ENCODE measurements at places on chromosomes 1 and 21.

DNA sequence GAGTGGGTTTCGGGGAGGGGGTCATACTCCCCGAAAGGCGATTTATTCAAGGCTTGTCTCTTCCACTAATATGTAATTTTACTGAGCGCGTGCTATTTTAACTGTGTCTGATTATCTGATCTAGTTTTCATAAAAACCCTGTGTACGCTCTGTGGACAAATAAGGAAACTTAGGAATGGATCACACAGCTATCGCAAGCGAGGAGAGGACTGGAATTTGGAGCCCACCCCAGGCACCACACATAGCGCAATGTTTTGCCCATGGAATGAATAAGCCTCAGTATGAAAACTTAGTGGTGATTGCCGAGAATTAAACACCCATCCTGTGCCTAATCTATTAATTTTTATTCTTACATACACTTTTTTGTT is 9.8 kb upstream of the RAB42 start:
- DNase-seq = no peak

- DNase-seq = no peak
These were observed 210.2 kb downstream of the GREM2 start for GRCh38 chr1:240401731-240402130.

DNA sequence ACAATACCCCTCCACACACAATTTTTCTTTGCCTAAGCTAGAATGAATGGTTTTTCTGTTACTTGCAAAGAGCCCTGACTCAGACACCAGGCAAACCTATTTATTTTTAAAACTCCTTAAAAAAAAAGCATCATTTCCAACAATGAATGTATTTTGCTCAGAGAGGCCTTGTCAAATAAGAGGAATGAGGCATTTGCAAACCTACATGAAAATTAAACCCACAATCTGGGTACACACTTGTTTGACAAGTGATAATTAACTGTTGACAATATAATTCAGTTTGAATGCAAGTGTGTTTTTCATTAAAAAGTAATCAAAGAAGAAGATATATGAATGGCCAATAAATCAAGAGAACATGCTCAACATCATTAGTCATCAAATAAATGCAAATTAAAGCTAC is 339.5 kb downstream of the PTPRU start:
- no peak for DNase-seq

GRCh38 chr1:43039228-43040055 is 80.8 kb upstream of the SLC2A1 start:
- no peak for DNase-seq

- no peak for DNase-seq
These were observed 37.4 kb downstream of the NIPAL3 start for GRCh38 chr1:24452922-24453485.

DNA sequence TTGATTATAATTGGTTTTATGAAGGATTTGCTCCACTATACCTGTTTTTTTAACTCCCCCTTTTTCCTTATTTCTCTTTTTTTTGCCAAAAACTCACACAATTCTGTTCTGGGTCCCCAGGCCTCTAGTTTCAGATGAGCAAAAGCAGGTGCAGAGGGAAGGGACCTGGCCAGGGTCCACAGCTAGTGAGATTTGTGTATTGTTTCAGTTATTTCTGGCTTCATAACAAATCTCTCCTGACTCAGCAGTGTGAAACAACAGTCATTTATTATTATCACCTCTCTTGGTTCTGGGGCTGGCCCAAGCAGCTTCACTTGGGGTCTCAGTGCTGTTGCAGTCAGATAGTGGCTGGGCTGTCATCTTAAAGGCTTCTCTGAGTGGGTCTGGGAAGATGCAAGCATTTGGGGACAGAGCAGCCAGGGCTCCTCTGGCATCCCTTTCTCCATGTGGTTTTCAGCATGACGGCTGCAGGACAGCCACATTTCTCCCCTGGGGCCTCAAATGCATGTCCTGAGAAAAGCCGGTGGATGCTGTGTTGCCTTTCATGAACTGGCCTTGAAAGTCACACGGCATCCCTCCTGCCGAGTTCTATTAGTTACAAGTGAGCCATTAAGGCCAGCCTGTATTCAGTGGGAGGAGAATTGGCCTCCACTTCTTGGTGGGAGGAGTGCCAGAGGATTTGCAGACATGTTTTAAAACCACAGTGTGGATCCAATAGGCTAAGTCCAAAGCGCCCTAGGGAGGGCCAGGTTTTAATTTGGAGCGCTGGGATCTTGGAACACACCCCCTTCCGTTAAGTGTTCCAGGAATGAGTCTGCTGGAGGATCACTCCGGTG is 137.1 kb downstream of the CAMTA1 start:
- DNase-seq = no peak

- no peak for DNase-seq
These were observed 940 bp upstream of the ATAD3A start for GRCh38 chr1:1510912-1511532.

DNA sequence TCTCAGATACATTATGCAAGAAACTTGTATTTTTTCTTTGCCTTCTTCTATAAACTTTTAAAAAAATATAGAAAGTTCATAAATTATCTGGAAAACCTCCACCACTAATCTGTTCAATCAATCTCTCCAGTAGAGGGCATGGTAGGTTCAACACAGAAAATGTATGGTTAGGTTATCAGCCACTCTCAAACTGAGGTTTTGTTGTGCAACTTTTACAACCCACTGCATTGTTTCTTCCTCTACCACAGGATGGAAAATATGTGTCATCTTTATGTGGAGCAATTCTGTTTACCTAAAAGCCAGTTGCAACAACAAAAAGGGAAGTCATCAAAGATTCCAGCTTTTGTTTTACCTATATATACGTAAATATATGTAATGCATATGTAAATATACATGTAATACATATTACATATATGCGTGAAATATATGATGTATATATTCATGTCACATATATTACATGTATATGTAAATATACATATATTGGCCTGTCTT is 3.0 kb upstream of the RGS2 start:
- no peak for DNase-seq

DNA sequence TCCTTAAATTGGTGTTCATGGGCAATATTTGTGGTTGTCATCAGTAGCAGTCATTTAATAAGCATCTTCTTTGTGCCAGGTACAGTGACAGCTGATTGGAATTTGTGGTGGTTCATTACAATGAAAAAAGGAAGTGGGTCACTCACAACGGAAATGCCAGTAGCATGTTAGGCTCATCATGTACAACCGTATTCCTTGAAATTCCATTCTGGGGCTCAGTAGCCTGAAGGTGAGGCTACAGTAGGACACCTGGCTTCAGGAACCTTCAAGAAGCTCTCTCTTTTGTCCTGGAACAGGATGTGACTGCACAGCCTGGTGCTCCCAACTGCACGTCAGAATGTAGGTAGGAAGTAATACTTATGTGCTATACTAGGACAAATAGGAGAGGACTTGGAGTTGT is 93.9 kb downstream of the ST3GAL3 start:
- no peak for DNase-seq

- no peak for DNase-seq
These were observed 35.1 kb downstream of the AK5 start for GRCh38 chr1:77316966-77317365.

DNA sequence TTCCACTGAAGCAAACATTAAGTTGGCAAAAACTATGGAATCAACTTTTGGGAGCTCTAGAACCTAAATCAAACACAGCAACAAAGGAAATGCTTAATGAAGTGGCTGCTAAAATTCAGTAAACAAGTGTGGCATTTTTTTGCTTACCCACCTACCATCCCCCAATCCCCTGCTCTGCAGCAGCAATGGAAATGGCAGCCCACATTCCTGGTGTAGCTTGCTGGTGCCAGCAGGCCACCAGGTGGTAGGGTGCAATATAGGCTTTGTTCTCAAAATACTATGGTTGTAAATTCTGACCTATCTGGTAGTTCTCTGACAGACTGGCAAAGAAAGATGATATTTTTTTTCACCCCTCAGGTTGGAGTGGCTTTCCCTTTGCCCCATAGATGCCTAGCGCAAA is 42.8 kb downstream of the SHCBP1L start:
- DNase-seq = no peak

DNA sequence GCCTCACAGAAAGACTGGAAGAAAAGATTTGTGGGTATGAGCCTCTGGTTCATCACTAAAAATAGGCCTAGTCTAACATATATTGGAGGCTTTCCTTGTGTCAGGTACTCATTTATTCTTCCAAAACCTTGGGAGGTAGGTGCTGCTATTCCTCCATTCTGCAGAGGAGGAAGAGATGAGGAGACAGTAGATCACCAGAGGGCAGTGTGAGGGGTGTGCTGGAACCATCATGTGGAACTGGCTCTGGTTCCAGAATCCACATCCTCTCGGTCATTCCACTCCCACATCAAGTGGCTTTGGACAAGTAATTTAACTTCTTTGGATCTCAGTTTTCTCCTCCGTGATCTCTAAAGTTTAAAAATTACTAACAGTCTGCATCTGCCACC is 7.4 kb upstream of the INKA2 start:
- no peak for DNase-seq

DNA sequence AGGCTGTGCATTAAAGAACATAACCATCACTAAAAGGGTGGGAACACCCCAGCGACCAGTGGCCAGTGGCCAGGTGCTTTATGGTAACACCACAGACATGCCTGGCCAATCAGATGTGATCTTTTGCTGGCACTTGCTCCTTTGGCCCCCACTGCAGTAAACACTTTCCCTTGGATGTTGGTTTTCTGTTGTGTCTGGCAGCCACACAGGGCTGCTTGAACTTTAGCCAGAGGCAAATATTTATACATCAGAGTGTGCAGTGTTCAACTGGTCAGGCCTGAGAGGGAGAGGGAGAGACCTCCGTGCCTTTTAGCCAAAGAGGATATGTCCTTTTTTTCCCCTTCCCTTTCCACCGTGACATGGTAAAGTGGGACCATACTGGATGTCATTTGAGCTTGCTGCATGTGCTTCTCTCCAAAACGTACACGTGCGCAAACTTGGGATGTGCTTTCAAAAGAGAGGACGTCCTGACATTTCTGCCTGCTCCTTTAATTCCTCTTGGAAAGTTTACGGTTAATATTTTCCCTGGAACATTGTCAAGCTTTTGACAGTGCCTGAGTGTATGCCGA is 101.2 kb downstream of the NFIA start:
- no peak for DNase-seq

DNA sequence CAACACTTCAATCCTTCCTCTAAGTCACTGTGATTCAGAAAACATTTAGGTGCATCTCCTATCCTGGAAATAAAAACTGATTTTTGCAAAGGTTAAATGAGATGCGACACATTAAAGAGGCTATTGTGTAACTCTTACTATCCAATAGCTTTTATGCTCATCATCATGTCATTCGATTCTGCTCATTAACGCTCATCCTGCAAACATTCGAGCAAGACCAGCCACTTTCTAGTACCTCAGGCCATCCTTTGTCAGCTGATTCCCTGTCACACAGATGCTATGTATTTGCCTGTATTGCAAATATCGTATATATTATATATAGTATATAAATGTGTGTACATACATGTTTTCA is 131.6 kb downstream of the TLR5 start:
- DNase-seq = no peak

GRCh38 chr1:243234978-243235647 is 20.0 kb downstream of the CEP170 start:
- DNase-seq = no peak

GRCh38 chr1:25476186-25477097 is 45.7 kb downstream of the MACO1 start:
- no peak for DNase-seq

DNA sequence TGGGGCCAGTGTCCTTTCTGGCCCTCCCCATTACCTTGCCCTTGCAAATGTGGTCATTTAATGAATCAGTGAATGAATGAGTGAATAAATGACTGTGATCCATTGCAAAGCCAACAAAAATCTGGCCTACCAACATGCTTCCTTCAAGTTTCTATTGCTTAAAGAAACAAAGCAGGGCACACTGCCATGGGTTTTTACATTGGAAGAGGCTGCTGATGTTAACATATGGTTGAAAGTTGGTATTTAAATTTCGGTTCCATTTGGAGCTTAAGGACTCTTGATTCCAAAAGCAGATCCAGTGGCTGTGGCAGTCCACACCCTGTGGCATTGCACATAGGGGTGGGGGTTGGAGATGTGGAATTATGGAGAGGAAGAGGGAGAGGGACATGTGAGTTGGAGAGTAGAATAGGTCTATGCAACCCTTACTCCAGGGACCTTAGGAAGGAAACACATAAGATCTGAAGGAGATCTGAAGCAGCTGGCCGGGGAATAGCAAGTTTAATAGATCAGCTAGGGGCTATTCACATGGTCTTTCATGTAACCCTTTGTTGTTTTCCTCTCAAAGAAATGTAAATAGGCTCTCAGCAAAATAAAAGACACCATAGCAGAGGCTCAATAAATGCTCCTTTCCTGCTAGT is 7.2 kb downstream of the ABCA4 start:
- no peak for DNase-seq

GRCh38 chr1:51410568-51411460 is 80.5 kb upstream of the TTC39A start:
- no peak for DNase-seq

- no peak for DNase-seq
These were observed 109.8 kb downstream of the HMCN1 start for GRCh38 chr1:185843986-185844385.

- DNase-seq = no peak
These were observed 284.8 kb downstream of the HLX start for GRCh38 chr1:221164029-221164428.

DNA sequence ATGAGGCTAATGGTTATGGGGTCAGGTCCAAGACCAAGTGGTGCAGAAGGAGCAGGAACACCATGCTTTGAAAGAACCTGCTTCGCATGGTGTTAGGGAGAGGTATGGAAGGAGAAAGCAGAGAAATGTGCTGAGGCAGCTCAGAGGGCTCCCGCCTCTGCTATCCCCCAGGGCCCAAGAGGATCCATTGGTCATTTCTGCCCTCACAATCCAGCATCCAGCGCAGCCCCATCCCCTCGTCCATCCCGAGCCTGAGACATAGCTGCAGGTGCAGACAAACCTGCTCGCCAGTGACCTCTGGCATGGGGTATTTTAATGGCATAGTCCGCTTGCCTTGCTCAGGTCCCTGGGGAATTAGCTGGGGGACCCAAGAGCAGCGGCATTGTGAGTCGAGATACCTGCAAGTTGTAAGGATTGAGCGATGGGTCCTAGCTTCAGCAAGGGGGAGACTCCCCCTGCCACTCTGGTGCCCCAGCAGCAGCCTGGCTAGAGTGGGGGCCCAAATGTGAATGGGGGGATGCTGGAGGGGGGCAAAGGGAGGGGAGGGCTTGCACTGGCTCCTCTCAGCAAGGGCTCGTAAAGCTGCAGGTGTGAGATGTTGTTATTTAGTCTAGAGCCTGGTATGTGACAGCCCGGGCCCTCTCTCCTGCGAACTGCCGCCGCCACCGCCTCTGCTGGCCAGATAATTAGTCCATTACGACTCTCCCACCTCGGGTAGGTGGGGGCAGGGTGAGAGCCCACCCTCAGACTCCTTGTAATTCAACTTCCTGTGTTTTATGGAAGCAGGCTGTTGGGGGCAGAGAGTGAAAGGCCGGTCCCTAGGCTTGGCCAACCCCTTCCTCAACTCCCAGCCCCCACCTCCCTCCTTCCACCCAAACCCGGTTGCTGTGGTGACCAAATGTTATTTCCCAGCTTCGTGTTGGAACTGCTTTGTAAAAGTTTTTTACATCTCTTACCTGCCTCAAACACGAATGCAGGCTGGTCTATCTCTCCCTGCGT is 118.8 kb downstream of the RNF220 start:
- DNase-seq = no peak
